T-cell (primary cell): ENCODE measurements at places on chromosomes 12 and 14. TPM values are rescaled to one million over a fixed set of nuclear protein-coding genes. Genes with fewer than 3 reads are reported as not detected.

SNAPC1 gene
- total RNA-seq, result 3.6 TPM

A2M gene
- total RNA-seq, result not detected

NANOG gene
- 0.59 TPM for total RNA-seq

COQ6 gene
- total RNA-seq, result 31.7 TPM

RNASE2 gene
- total RNA-seq, result not detected

DNA sequence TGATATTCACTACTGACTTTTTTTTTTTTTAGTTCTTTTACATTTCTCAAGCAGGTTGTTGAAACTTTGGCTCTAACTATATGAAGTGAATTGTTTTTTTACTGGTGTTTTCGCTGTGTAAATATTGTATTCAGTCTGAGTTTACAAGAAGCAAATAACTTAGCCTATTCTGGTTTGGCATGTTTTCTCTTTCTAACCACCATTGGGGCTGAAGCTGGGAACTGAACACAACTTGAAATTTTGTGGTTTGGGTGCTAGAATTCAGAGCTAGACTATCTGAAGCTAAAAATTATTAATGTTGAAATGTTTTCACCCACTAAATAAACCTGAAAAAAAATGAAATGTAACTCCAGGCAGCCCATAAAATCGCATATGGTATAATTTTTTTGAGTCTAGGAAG, 37.2 kb downstream of the RAD51B start:
- DNase-seq, result no peak

DNA sequence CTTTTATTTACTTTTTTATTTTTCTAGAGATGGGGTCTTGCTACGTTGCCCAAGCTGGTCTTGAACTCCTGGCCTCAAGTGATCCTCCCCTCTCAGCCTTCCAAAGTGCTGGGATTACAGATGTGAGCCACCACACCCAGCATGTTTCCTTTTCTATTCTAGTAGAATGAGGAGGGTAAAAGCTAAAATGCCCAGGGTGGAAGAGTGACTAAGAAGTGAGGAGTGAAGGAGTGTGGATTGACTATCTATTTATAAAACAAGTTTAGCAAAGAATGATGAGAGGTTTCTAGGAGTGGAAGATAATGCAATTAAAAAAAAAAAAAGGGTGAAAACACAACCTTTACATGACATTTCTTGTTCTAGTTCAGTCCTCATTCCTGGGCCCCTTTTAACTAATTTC, 29.8 kb upstream of the PKP2 start:
- no peak for DNase-seq

DNA sequence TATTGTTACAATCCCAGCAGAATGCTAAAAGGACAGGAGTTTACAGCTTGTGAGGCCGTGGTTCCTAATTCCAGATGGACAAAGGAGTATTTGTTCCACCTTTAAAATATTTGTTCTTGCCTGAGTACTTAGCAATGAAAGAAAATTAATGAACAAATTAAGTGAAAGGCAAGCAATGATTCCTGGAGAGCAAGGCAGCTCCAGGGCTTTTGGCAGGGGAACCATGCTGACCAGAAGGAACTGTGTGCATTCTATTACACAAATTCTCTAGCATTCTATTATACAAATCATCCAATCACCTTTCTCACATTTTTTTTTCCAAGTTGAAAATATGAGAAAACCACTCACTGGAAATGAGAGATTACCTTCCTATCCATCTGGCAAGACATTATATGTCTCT, 1.8 kb upstream of the BMAL2 start:
- no peak for DNase-seq

- DNase-seq, result no peak
These were observed 337.8 kb upstream of the DIO2 start for GRCh38 chr14:80549141-80549540.

DNA sequence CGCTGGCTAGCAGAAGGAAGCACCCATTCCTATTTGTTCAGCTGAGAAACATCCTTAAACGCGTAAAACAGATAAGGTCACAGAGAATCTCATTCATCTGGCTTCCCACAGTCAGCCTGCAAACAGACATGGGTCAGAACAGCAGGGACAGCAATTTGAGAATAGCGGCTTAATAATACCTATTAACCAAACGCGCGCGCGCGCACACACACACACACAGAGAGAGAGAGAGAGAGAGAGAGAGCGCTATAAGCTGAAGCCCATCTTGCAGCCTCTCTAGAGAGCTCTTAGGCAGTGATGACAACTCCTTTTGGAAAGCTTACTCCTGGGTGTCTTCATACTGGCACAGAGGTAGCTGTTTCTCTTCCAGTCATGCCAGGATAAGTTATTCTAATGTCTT, 26.4 kb downstream of the TMEM132D start:
- no peak for DNase-seq

GRCh38 chr14:41606532-41607303, at the start of gene LRFN5:
LRFN5 (plus strand) TSS chr14:41606876.
- no peak for DNase-seq

DNA sequence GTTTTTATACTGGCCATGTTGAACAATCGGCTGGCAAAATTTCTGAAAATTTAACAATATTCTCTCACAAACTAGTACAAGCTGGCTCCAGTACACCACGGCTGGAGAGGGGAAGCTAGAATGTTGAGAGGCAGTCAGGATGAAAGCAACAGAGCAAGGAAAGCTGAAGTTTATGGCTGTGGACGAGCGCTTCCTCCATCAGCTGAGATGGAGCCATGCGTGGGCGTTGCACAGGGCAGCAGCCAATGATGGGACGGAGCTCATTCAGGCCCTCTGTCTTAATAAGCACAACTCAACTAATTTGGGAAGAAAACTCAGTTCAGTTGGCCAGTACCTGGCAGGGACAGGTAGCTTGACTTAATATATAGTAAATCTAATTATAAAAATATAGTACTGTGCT, 14.1 kb upstream of the DCP1B start:
- no peak for DNase-seq

GRCh38 chr12:82835217-82835616, 148.5 kb downstream of the TMTC2 start:
- DNase-seq, result no peak

DNA sequence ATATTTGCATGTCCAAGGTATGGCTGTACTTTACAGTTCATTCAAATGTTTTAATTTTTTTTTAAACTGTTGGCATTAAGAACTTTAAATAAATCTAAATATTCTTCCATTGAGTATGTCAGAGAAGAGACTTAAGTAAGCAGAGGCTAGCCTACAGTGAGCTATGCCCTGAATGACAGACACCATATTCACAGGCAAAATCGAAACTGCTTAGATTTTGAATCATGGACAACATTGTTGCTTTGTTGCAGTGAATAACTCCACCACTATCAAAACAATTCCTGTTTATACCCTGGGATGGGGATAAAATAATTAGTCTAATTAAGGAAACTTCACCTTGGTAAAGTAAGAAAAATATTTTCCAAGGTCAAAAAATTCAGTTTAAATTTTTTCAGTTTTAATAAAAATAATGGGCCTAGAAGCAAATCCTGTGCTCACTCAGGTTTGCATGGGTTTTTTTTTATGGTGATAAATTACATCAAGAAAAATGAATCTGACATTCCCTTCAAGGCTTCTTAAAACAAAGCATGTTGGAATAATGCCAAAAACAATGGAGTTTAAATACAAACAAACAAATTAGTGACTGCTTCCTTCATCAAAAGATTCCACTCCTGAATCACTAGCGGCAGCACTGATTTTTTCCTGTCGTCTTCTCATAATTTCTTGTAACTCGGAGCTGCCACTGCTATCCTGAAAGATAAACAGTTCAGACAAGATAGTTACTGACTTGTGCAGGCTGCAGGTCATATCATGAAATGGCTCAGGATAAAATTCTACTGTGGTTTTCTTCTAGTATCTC, 168.2 kb downstream of the EPS8 start:
- DNase-seq, result no peak

DNA sequence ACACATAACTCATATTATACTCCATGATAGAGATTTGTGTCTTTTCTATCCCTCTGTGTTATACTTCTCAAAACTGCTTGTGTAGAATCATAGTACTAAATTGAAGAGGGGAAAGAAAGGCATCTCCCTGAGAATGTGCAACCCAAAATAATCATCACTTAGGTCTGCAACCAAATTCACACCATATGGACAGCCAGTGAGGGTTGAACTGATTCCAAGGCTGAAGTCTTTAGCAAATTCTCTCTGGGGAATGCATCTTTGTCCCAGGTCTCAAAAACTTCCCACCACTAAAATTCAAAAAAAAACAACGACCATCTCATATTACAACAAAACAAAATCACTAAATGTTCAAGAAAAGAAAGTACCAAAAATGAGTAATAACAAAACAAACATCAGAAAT, 11.0 kb downstream of the ZFC3H1 start:
- DNase-seq, result no peak

DNA sequence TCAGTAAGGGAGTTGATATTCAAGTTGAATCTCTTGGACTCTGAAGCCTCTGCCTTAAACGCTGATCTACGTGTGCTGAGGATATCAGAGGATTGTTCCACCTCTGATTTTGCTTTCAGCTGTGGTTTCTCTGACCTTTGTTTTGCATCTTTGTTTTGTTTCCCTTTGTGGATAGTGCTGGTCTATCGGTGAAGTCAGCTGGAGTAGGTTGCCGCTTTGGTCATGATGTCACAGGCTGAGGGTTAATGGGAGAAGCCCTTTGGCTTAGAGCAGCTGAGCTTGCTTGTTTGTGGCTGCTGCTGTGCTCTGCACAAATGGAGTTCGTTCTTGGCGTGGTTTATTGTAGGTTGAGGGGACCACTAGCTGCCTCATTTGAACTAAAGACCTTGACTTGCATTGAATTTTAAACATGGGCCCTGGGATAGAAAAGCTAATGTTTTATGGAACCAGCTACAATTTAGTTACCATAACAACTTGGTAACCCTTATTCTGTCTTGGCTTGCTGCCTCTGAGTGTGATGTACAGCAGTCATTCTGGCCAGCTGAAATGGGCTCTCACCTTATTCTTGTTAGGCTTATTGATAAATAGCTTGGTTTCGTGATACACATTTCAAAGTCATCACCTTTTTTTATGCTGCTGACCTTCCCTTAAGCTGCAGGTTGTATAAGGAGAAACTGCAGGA, 284.5 kb upstream of the E2F7 start:
- no peak for DNase-seq

- no peak for DNase-seq
These were observed 166.6 kb downstream of the NUBPL start for GRCh38 chr14:31727797-31728196.

GRCh38 chr12:49340971-49341776, 4.2 kb upstream of the C1QL4 start:
- DNase-seq, result no peak

GRCh38 chr14:32471181-32471580, 142.1 kb downstream of the AKAP6 start:
- DNase-seq, result no peak
